GDM1 (cell line): ENCODE measurements at places on chromosomes 7 and 10.

DNA sequence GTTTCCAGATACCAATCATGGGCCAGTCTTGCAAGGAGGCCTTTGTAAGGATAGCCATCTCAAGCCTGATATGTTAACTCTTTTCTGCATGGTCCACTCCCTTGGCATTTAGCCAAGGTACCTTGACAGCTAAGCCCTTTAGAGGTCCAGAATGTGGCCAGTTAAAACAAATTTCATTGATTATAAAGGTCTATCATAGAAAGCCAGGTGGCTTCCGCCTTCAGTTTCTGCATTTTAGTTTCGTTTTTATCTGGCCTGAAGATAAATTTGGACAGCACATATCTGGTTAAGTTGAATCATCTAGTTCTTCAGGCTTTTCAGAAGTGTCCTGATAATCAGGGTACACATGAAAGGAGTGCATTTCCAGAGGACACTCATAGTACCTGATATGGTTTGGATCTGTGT is 30.7 kb downstream of the ANKIB1 start:
- DNase-seq, result no peak

DNA sequence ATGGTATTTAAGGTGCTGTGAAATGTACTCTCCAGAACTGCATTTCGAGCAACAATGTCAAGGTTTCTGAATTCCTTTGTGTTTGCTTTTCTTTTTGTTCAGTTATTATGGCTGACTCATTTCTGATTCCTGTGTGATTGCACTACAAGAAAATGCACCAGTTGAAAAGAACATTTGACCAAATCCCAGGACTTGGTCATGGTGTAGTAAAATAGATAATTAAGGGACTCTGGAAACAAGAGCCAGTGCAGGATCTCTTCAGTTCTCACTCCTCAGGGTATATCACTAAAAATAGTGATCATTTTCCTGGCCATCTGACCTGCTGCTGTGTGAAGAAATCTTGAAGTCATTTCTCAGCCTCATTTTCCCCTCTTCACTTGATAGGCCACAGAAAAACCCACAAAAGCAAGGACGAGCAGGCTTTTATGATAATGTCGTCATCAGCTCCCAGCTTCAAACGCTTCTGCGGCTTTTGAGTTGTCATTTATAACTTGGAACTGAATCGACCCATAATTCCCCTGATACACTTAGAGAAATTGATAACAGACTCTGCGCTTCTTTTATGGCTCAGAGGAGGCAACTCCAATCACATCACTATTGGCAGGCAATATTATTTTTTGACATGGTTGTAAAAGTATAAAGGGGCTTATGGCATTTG is 274.7 kb downstream of the HDAC9 start:
- no peak for DNase-seq

DNA sequence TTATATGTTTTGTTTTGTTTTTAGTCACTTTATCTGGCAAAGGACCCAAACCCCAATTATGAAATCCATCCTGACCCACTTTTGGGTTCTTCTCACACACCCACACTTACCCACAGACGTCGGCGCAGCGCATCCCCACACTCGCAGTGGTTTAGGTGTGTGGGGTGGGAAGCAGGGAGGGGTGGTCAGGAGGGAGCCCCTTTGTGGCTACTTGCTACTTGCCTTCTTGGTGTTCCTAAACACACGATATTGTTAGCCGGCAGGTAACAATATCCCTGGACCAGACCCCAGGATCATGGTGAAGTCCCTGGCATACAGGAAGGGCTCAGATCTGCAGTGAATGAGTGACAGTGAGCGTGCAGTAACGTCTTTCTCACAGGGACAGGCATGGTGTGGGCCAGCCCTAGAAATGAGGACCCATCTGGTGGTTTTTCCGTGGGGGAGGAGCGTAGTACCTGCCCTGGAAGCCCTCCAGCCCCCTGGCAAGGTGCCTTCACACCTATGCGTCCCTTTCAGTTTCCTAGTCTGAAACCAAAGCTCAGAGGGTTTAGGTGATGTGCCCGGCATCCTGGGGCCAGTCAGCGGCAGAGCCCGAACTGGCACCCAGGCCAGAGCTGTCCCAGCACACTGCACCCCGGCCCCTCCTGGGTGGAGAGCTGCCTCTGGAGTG is 4.4 kb downstream of the SPOCK2 start:
- DNase-seq, result no peak

GRCh38 chr7:126805351-126805750 is 447.4 kb downstream of the GRM8 start:
- no peak for DNase-seq

GRCh38 chr10:71512761-71513539 is 116.2 kb downstream of the CDH23 start:
- no peak for DNase-seq
